ENCODE measurements at places on chromosomes 11 and 22.

DNA sequence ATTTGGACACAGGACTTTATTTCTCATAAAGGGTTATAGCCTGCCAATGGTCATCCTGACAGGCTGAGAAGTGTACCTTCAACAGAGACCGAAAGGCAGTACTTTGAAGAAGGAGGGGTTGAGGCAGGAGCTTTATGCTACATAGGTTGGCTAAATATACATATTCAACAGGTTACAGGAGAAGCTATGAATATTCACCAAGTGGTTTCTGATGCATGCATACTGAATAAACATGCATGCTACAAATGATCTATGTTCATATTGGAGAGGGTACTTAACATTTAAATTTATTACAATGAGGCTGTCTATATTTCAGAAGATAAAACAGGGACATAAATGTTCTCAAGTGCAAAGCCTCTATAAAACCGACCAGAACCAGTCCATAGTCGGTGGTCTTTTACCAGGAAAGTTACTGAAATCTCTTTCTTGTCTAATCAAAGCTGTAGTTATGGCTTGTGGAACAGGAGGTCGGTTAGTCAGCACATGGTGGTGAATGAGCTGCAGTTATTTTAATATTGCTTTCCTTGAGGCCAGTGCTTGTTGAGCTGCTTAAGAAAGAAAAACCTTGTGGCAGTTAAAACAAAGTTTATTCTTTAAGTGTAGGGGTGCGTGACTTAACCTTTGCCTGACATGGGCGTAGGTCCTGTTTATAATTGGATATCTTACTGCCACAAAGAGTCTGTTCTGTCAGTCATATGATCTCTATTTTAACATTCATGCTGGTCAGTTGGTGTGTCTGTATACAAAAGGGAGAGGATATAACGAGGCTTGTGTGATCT lies 19.5 kb downstream of the CNTF start:
- DNase-seq = no peak

GRCh38 chr22:29998627-29999384 lies 81.5 kb upstream of the HORMAD2 start:
- no peak for DNase-seq

DNA sequence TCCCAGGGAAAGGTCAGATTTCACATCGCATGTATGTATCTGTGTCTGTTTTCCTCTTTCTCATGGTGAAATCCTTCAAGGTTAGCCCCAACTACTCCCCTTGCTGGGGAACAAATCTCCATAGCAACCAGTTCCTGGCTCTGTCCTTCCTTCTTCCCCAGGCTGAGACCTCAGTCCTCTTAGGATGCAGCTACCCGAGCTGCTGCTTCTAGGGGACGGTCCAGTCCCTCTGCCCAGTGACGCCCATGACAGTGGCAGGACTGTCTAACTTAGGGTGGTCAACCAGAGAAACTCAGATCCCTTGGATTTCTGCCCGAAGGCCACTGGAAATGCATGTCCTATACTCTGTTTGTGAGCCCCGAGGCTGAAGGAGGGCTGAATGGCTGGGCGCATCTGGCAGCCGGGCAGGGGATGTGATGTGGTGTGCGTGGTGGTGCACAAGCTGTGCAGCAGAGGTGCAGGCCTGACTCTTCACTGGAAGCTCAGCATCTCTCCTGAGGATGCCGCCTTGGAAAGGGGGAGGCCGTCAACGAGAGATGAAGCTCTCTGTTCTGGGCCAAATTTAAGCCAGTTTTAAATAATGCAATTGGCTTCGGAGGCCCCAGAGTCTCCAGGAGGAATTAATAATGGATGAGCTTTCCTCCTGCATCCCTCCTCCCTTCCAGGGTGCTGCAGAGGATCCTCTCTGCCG lies 118.7 kb upstream of the B3GAT1 start:
- peak; percentile 39 for DNase-seq

DNA sequence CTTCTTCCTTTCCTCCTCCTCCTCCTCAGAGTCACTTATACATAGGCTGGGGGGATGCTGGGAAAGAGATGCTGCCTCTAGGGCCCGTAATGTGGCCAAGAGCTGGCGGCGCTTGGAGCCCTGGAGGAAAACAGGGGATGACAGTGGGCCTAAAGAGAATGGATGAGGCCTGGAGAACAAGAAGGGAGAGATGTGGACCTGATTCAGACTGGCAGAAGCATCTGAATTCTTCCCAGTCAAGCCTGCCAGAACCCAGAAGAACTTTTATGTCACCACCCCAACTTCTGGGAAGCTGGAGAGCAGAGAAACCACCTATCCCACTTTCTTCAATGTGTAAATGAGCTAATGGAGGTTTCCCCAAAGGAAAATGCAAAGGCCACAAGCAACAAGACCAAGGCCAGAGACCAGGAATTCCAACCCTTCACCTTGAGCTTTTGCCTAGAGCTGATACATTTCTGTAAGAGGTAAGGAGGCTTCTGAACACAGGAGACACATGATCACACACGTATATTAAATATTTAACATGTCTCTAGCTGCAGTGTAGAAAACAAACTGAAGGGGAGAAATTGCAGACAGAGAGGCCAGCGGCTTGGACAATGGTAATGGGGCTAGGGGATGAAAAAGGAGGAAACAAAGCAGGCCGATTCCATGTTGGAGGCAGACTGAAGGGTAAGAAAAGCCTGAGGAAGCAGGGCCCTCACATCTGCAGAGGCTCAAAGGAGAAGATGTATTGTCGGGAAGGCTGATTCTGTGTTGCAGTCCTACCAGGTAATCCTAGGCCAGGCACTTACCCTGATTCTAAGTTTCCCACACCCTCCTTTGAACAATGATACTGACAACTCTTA lies 1.1 kb downstream of the RRP8 start:
- no peak for DNase-seq

GRCh38 chr22:47139013-47139789 lies 376.8 kb downstream of the TBC1D22A start:
- peak; percentile 63 for DNase-seq

DNA sequence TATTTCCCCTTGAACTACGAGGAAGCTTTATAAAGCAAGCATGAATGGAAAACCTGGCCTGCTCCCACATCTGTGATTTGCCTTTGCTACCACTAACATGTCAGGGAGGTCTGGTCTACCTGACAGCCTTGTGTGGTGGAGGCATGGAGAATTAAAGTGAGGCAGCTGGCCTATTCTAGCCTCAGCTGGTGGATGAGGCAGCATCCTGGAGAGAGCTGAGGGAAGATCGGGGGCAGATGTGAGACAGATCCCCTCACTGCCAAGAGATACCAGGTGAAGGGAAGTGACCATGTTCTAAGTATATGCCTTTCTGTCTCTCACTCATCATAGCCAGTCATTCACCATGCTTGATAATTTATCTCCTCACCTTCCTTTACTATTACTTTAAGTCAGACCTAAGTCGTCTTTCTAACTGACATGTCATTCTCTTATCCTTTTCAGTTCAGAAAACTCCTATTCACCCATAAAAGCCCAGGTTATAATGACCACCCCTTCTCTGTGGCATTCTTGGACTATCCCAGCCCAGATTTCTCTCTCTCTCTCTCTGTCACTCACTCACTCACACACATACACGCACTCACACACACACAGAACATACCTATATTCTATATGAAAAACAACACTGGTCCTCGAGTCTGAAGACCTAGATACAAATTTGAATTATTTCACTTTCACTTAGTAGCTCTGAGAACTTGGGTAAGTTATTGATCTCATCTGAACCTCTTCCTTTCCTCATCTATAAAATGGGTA lies 90.7 kb downstream of the CSNK2A3 start:
- DNase-seq = no peak

DNA sequence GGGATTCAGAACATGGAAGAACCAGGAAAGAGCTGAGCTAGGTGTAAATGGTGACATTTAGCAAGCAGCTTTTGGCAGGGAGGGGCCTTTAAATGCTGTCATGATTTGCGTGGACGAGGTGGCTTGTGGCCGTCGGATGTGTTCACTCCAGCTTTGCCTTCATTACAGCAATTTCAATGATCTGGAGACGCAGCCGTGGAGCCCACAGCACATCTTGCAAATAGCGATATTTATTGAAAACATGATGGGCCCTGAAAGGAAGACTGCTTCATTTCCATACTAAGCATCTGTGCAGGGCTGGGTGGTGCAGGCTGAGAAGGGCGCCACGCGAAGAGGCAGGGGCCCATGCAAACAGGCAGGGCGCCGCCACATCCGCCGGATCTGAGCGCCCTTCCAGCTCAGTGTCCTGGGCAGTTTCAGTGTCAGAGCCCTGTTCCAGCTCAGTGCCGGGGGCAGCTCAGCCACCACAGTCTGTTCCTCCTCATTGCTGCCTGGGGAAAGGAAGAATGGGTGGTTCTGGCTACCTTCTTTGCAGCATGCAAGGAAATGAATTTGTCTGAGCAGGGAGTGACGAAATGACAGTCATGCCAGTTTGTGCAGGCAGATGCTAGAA lies 111.1 kb upstream of the TTC12 start:
- DNase-seq = no peak

GRCh38 chr11:40722179-40722795 lies 737.2 kb downstream of the LRRC4C start:
- no peak for DNase-seq

GRCh38 chr11:20875889-20876288 lies 206.5 kb downstream of the NELL1 start:
- DNase-seq = no peak

- DNase-seq = no peak
Measured at GRCh38 chr22:46996595-46997310, 234.3 kb downstream of the TBC1D22A start.

DNA sequence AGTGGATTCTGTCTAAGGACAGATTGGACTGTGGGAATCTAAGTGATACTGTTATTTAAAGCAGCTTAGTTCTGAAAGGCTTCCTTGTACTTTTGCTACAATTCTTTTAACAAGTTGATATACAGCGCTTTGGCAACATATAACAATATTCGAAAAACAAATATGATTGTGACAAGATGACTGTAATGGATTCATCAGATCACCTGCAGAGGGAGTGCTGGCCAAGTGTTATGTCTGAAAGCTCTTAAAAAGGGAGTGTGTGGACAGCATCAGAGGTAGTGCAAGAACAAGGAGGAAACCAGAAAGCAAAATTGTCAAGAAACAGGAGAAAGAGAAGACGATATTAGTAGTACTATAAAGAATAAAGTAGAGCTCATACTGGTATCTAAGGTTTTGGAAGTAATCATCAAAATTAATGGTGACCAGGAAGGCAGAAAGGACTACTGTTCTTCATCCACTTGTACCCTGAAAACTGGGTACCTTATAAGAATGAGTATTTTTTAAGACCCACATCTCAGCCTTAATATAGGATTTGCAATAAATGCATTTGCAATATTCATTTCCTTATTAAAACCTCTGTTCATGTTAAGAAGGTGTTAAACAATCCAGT lies 1112.0 kb upstream of the CCDC90B start:
- no peak for DNase-seq

- DNase-seq = no peak
Measured at GRCh38 chr11:2811206-2812091, 74.1 kb downstream of the CDKN1C start.

- DNase-seq = peak; percentile 74
Measured at GRCh38 chr11:78798663-78799062, 224.0 kb upstream of the NARS2 start.

DNA sequence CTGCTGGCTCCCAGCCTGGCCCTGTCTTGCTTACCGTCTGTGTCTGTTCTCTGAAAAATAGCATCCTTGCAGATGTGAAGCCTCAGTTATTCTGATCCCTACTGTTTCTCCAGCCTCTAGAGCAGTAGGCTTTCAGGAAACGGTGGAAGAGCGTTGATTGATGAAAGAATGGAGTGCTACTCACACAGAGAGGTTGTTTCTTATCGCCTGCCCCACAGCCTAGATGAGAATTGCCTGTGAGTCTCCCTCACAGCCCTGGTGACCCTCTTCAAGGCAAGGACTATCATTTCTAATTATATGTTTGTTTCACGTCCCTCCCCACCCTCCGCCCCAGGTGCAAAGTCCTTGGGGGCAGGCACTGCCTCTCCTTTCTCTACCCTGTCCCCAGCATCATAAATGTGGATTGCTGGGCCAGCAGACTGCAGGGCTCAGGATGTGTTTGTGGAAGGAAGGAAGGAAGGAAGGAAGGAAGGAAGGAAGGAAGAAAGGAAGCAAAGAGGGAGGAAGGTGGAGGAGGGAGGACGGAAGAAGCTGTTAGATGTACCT lies 575.3 kb upstream of the B3GAT1 start:
- DNase-seq = no peak

DNA sequence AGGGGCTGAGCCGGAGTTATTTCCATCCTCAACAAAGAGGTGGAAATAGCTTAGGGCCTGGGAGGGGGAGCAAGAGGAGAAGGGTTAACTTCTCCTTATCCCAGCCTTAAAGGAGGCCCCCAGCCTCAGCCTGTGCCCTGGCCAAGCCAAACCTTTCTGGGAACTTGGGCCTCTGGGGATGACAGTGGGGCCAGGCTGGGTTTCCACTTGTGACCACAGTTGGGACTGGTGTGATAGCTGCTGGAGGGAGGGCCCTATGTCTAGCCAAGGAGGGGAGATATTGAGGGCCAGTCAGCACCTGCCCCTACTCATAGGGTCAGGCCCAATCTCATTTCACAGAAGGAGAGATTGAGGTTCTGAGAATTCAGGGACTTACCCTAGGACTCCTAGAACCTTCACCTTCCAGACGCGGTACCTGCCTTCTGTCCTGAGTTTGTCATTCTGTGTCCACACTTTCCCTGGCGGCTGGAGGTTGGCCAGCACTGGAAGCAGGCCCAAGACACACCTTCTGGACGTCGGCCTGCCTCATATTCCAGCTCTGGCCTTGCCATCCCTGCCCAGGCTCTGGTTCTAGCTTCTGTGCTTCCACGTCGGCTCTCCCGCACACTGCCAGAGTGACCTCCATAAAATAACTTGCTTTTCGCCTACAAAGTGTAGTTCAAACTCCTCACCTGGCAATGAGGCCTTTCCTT lies 3.1 kb downstream of the RELT start:
- no peak for DNase-seq

DNA sequence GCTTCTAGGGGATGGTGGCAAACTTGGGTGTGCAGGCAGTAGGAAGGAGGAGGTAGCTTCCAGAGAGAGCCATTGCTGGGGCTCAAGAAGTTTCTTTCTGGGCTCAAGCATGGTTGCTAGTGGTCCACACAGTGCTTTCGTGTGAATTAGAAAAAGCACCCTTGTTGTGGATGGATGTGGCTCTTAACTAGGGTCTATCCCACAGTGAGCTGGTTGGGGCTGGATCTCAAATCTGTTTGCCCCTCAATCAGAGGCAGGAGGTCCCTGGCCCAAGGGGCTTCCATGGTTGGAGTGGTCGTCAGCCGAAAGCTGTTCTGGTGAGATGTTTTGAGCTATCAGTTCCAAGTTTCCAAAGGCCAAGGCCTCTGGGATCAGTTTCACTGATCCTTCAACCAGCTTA lies 35.0 kb downstream of the ZBTB16 start:
- DNase-seq = no peak

- no peak for DNase-seq
Measured at GRCh38 chr11:110431674-110432073, 1.9 kb downstream of the FDX1 start.

DNA sequence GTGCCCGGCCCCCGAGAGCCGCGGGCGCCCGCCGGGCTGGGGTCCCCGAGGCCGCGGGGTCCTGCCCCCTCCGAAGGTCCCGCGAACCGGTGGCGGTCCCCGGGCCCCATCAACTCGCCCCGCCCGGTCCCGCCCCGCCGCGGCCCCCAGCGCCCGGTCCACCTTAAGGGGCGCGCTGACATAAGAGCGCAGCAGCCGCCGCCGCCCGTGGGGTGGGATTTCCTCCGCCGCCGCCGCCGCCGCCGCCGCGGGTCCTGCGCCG lies at the start of gene ZDHHC8:
Gene ZDHHC8, plus strand, starts transcription at position 208 of the 262 bp plus-strand sequence. CDS start 144 bp downstream, outside the sequence.
- DNase-seq = peak; percentile 67
